Islet precursor cell (in vitro differentiated cells): ENCODE measurements at places on chromosomes 2 and 18.

DNA sequence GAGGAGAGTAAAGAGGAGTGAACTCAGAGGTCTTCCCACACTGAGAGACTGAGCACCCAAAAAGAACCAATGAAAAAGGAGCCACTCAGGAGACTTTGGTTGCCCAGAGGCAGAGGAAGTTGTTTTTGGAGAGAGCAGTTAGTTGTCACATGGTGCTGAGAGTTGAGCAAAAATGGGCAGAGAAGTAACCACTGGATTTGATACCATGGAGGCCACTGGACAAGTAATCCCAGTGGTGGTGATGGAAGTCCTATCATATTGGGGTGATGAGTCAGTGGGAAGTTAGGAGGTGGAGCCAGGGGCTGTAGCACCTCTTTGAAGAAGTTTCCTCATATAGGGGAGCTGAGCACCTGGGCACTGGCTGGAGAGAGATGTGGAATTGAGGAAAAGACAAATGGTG lies 235.8 kb downstream of the TPGS2 start:
- DNase-seq: no peak

DNA sequence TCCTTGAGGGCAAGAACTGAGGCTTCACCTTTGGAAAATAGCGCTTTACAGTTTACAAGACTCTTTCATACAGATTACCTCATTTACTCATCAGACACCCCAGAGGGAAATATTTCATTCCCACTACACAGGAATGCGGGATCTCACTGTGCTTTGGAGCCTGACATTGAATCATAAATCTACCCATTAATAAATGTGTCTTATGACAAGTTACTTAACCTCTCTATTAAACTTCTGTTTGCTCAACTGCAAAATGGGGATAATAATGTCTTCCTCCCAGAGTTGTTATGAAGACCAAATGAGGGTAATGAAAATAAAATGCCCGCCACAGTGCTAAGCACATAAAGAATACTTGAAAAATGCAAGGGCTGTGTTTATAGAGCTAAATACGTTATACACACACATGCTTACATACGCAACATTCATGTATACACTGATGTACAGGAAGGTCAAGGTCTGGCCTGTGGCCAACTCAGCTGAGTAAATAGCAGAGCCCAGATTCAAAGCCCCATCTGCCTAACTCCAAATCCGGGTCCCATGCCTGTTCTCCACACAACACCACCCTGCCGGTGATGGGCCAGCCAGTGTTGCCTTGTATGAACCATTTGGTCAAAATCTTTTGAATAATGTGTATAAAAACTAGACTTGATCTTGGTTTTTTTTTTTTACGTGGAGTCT lies 77.8 kb upstream of the STPG4 start:
- DNase-seq: no peak

- peak; percentile 72 for DNase-seq
Observed at GRCh38 chr2:18910843-18911242, 321.5 kb upstream of the NT5C1B start.

DNA sequence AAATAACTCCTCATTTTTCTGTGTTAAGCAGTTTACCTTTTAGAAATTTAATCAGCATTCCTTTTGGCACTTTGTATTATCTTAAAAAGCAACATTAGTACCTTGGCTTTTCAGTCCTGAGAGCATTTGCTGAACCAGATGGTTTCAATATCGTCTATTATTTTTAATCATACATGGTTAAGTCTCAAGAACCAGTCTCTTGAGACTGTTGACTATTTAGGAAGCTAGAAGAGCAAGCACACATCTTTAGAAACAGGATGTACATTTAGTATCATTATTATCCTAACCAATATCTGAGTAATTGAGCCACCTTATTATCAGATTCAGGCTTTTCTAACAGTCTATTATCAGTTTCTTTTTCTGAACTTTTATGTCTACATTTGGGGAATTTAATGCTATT lies 28.2 kb upstream of the ZEB2 start:
- no peak for DNase-seq

DNA sequence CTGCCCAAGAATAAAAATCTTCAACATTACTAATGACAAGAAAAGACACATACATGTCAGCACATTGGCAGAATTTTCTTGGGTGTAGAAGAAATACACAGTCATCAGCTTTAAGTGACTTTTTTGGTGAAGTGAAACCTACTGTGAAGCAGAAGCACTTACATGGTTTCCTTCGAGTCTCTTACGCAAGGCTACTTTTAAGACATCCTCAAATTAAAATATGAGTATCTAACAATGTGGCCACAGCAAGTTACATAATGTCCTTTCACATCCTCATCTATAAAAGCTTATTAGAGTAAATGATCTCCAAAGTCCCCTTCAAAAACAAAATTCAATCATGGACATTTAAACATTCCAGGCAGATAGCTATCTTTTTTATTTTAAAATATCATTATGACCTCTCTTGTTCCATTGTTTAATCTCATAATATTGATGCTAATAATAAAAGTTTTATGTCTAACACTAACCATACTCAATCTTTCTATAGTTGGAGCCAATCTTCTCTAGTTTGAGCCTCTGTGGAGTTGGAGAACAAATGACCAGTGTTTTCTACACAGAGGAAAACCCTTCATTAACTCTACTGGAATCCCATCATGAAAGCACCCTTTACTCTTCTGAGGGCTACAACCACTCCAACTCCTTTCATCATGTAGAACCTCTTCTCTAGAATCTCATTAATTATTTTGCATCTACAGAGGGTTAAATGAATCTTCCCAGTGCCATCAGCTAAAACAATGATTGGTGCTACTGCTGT lies 182.2 kb upstream of the ZFP36L2 start:
- DNase-seq: no peak

GRCh38 chr2:177155631-177156030 lies 57.0 kb upstream of the HNRNPA3 start:
- DNase-seq: no peak

DNA sequence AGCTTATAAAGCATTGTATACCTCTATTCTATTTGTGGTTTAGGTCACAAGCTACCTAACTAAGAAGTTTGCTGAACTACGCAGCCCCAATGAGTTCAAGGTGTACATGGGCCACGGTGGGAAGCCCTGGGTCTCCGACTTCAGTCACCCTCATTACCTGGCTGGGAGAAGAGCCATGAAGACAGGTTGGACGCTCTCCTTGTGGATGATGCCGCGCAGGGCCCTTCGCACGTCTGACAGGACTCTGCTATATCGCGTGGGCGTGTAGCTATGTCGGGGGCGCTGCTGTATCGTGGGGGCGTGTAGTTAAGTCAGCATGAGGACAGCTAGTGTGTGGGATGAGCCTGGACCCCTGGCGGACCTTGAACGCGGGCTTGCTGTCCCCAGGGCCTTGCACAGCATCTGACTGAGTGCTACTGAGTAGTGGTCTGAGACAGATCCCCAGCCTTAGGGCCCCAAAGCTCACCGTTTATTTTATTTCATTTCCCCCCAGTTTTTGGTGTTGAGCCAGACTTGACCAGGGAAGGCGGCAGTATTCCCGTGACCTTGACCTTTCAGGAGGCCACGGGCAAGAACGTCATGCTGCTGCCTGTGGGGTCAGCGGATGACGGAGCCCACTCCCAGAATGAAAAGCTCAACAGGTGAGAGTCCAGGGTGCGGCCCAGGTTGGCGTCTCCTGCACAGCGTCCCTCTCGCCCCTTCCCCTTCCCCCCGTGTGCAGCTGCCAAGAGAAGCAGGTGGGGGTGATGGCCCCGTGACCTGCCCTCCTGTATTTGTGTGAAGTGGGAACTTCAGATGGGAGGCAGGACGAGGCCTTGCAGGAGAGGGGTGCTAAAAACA lies 15.6 kb upstream of the CNDP1 start:
- DNase-seq: peak; percentile 35

- peak; percentile 75 for DNase-seq
Observed at GRCh38 chr2:222982010-222982908, 69.7 kb upstream of the KCNE4 start.

- no peak for DNase-seq
Observed at GRCh38 chr2:237480556-237480955, 6.5 kb upstream of the MLPH start.

DNA sequence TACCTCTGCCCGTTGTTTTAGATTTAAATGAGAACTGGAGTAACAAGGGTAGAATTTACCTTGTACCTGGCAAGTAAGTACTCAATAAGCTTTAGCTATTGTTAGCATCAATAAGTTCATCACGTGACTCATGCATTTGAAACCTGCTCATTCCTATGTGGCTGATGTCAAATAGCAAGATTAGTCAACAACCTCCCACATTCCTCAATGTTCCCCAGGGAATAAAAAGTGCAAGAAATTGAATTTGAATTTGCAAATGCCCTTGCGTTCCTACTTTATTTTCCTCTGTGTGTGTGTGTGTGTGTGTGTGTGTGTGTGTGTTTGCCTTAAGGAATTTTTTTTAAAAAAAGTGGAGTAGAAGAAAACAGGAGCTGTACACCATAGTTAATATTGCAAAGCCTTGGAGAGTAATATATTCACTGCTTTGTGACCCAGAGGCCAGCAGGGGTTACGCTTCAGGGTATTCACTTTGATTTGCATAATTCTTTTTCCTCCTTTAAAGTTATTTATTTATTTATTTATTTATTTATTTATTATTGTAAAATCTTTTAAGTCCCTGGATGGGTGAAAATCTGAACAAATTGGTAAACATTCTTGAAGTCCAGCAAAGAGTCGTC lies 43.9 kb upstream of the DNAH7 start:
- DNase-seq: no peak

DNA sequence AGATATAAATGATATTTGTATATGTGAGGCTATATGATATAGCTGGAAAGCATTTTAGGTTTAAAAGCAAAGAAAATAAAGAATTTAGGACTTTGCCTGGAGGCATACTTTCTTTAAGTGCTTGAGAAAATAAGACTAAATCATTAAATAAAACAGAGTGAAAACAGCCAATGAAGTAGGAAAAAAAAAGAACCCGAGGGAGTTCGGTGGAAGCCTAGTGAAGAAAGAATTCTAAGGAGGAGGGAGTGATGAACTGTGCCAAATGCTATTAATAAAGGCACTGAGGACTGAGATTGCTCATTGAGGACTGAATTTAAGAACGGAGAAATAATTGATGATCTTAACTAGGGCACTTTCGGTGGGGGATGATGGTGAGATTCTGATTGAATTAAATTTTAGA lies 573.5 kb downstream of the DSC3 start:
- DNase-seq: no peak

DNA sequence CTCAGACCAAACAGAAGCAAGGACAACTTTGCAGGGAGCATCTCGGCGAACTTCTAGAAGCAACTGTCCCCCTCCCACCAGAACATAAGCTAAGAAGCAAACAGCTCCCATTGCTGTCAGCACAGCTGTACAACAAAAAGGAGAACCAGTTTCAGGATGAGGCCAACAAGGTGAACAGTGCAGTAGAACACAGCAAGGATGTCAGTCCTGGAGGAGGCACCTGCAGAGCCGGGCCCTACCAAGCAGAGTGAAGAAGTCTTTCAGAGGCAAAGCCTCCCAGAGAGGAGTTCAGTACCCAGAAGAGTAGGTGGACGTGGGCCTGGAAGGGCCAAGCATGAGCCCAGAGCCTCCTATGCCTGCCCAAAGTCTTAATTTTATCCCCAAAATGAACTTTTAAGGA lies 1.0 kb downstream of the PASK start:
- no peak for DNase-seq

GRCh38 chr18:62172298-62172697 lies 14.6 kb downstream of the PIGN start:
- no peak for DNase-seq

DNA sequence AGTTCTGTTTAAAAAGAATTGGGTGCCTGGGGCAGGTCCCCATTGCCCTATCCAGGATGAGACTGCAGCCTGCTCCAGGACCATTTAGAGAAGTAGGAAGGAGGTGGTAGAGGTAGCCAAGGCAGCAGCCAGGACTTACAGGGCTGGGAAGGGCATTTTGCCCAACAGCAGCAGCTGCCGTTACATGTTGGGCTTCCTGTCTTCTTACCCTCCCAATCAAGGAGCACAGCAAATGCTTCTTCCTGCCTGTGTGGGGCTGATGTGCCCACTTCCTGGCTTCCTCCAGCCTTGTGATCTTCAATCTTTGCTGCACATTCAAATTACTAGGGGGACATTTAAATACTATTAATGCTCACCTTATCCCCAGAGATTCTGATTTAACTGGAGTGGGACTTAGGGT lies 112.0 kb downstream of the QPCT start:
- DNase-seq: no peak

DNA sequence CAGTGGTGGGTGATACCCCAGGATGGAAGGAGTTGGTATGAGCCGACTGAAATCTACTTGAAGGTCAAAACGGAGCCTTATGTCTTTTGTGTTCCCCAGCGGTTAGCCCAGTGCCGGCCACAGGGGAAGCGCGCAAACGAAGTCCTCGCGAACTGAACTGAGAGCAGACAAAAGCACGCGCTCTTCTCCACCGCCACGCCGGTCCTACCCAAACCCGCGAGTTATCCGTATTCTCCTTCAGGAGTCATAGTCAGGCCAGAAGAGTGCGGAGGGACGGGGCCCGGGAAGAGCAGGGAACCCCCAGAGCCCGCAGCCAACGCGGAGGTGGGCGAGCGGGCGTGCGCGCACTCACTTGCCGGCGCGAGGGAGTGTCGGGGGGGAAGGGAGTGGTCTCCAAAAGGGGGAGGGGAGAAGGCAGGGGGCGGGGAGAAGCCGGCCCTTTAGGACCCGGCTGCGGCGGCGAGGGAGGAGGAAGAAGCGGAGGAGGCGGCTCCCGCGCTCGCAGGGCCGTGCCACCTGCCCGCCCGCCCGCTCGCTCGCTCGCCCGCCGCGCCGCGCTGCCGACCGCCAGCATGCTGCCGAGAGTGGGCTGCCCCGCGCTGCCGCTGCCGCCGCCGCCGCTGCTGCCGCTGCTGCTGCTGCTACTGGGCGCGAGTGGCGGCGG lies at the start of gene IGFBP2:
IGFBP2 (plus strand) TSS at position 469 of the 664 bp plus-strand sequence; CDS start at position 573, 104 bp downstream.
- DNase-seq: peak; percentile 91
